ENCODE measurements at places on chromosomes 7 and 10.

GRCh38 chr7:48097521-48098231, 8.6 kb downstream of the UPP1 start:
- DNase-seq: no peak

GRCh38 chr10:102776779-102777456, 33.2 kb downstream of the WBP1L start:
- DNase-seq: no peak

DNA sequence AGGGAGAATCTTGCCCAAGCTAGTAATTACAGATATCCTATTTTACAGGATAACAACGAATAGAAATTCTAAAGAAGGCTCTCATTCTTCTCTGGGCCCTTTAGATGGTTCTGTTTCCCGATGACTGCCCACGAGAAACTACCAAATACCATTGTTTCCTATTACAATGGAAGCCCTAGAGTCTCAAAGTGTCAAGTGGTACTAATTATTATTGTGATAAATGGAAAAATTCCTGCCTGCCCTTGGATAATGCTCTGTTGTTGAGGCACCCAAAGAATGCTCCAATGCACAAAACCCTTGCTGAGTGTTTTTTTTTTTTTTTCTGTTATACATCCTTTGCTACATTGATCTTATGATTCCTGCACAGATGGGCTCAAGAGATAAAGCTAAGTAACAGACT, 504.5 kb downstream of the XPNPEP1 start:
- DNase-seq: no peak

GRCh38 chr10:909831-910230, 21.7 kb downstream of the LARP4B start:
- no peak for DNase-seq

Data from OCI-LY7 (cell line).